ENCODE measurements at places on chromosomes 13 and 19.

DNA sequence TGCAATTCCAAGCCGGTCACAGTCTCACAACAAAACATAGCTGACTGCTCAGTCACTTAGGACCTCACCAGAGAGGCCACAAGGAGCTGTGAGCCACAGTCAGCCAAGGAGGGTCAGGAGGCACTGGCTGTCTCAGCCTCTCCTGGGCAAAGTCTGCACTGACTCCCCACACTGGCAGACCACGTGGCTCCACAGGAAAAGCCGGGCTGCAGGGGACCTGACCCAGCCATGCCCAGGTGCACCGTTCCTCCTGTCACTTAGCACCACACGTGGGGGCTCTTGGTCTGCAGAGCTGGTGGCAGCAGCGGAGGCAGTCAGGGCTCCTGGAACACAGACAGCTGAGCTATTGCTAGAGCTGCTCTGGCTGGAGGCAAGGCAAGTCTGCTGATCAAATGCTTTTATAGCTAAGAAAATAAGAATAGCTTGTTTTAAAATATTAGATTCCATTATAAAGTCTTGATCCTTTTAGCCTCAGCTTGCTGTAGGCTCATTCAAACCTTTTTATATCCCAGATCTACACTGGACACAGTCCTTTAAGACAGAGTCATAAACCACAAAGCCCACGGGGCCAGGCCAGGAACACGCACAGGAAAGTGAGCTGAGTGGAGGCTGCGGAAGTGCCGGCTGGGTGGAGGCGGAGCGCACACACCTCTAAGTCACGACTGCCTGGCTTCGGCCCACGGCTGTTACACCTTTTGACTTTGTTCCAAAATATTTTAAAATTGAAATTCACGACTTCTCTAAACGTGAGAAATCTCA, 744.1 kb downstream of the UQCRFS1 start:
- DNase-seq: no peak

- no peak for DNase-seq
These were observed 15.2 kb upstream of the PAK4 start for GRCh38 chr19:39110263-39110967.

DNA sequence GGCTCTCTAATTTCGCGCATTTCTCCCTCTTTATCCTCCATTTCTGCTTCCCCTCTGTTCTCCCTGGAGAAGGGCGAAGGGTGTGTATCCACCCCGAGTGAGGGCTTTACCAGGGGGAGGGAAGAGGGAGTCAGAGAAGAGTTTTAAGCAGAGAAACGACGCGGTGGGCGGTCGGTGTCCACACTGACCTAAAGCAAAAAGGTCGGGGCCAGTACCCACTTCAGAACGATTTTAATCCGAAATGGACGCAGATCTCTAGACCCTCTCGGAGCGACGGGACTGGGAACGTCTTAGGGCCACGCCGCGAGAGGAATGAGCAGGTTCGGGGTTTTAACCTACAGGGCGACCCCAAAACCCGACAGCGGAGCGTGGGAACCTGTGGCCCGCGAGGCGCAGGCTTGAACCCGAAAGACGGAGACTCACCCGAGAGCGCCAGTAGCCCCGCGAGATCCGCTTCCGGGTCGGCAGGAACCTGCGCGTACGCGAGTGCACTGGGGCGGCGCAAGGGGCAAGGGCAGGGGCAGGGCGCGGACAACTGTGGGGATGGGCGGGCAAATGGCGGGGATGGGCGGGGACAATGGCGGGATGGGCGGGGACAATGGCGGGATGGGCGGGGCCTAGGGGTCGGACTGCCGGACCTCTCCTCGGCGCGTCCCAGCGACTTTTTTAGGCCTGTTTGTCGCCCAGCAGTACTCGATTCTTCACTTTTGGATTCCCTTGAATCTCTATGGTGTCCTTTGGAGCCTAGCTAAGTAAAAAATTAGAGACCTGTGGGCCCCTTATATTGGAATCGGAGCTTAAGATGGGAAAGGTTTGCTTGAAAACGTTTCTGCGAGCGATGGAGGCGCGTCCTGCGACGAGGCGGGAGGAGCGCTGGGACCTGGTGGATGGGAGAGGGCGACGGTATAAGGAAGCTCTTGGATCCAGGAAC, at the start of gene ZNF677:
Gene ZNF677, minus strand, starts transcription at position 463 of the 931 bp plus-strand sequence. CDS start 3,323 bp downstream, outside the sequence.
- DNase-seq: peak; percentile 93

GRCh38 chr13:93771227-93771626, 544.6 kb downstream of the GPC6 start:
- DNase-seq: no peak

GRCh38 chr19:14577264-14577663, 5.4 kb upstream of the NDUFB7 start:
- DNase-seq: no peak

- no peak for DNase-seq
These were observed 114.4 kb downstream of the RNF17 start for GRCh38 chr13:24878340-24878739.

DNA sequence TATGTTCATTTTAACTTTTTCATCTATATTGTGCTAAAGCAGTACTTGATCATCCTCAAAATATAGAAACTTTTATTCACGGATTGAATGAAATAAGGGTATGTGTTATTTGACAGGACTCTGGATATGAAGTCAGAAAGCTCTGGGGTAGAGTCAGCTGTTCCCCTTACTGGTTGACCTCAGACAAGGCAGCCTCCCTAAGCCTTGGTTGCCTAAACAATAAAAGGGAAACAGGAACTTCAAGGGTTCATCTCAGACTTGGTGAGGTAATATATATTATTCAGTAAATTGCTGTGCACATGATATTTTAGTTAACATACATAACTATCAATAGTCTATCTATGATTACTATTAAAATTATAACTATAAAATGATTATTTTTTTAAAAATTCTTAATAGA, 13.6 kb downstream of the POLR1D start:
- no peak for DNase-seq

DNA sequence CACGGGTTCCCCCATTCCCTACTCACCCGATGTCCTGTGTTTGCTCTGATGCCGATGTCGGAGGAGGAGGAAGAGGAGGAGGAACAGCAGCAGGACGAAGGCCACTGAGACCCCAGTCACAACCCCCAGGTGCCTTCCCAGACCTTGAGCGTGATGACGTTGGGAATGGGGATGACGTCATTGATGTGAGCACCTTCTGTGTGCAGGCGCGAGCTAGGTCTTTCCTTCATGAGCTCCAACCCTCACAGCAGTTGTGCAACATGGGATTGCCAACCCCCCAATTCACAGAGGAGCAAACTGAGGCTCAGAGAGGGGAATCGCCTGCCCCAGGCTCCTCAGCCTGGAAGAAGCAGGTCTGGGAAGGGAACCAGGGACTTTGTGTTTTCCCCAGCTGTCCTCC, 4.2 kb downstream of the LILRB5 start:
- DNase-seq: peak; percentile 40

- no peak for DNase-seq
These were observed 13.2 kb downstream of the JAK3 start for GRCh38 chr19:17834350-17835181.

DNA sequence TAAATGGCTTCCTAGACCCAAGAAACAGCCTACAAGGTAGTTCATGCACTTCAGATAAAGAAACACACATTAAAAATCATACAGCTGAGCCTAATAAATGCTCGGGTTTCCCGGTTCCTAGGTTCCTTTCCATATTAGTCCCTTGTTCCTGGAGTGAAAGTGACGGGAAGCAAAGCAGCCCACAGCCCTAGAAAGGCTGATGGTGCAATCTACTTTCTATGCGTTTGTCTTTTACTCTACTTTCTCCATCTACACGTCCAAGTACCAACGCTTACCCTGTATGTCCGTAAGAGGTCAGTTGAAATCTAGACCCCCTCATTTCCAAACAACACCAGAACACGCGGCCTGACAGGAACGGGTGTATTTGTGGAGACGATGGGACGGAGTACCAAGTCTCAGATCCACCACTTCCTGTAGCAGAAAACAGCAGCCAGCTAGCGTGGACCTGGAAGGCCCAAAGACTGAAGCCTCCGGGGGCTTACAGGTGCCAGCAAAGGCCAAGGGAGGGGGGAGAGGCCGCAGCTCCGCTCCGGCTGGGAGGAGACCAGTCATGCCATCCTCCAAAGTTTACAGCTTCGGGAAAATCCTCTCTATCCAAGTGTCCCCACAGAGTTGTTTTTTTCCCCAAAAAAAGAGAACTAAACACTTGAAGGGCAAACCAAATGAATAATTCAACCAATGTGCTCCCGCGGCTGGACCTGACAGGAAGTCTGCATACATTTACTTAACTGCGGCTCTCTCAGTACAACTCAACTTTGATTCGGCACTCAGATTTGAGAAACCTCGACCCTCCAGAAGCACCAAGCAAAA, 34.1 kb downstream of the STK24 start:
- DNase-seq: no peak

GRCh38 chr13:64675255-64675892, 2554.8 kb downstream of the PCDH9 start:
- no peak for DNase-seq

DNA sequence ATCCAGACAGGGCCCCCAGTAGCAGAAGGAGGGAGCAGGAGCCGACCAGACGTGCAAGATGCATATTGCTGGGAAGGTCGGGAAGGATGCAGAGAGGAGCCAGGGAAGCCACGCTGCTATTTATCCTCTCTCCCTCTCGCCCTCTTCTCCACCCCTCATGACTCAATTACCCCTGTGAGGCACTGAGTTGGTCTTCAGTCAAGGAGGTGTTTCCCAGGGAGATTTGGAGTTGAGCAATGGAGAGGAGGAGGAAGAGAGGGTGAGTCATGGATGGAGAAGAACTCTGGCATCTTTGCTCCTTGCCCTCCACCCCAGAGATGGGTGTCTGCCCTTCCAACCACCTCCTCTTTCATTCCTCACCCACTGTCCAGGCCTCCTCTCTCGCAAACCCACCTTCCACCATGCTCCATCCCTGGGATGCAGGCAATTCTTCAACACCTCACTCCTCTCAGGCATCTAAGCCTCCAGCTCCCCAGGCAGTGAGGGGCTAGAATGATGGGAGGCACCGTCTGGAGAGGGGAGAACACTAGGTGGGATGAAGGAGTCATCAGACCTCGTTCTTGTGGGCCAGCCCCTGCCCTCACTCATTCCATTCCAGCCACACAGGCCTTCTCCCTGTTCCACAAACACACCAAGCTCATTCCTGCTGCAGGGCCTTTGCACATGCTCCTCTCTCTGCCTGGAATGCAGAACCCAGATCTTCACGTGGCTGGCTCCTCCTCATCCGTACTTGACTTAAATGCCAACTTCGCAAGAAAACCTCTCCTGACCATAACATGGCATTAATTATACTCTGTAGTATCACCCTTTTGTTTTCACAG, at the start of gene SBSN:
Gene SBSN, minus strand, starts transcription at position 94 of the 821 bp plus-strand sequence. Its CDS starts 30 bp downstream, at position 64.
- DNase-seq: no peak

GRCh38 chr19:15456871-15457700, 7.3 kb downstream of the RASAL3 start:
- no peak for DNase-seq

DNA sequence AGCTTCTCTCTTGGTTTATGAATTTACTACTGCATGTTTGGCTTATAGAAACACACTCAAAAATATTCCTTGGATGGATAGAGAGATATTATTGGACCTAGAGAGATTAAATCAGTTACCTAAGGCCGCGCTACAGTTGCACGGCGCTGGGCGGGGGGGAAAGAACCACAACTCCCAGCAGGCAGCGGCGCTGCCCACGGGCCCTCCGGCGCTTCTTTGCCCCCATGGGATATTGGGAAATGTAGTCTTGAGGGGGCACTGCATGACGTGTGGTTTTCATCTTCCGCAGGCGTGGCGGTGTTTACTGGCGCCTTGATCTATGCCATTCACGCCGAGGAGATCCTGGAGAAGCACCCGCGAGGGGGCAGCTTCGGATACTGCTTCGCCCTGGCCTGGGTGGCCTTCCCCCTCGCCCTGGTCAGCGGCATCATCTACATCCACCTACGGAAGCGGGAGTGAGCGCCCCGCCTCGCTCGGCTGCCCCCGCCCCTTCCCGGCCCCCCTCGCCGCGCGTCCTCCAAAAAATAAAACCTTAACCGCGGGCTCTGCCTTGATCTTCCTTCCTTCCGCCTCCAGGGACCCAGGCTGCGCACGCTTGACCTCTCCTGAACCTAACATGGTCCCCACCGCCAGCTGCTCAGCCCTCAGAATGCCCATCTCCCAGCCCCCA, 4.8 kb downstream of the EMP3 start:
- DNase-seq: no peak

- DNase-seq: peak; percentile 90
These were observed 2.0 kb downstream of the OLFM2 start for GRCh38 chr19:9934132-9934950.

- DNase-seq: no peak
These were observed 445.5 kb downstream of the EFNB2 start for GRCh38 chr13:106090001-106090400.

DNA sequence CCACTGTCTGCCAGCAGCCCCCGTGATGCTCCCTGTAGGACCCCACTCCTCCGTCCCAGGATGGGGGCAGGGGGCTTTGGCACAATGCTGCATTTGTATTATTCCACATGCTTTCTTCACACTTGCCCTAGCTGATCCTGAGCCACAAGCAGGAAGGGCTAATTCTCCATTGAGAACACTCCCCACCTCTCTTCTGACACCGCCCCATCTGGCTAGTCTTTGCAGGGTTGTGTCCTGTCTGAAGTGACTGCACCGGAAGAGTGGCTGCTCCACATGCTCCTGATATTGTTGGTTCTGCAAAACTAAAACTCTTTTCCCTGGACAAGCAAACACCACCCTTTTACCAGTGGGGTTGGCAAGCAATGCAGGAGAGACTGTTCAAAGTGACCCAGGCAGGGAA, 18.0 kb downstream of the ZNF574 start:
- no peak for DNase-seq

DNA sequence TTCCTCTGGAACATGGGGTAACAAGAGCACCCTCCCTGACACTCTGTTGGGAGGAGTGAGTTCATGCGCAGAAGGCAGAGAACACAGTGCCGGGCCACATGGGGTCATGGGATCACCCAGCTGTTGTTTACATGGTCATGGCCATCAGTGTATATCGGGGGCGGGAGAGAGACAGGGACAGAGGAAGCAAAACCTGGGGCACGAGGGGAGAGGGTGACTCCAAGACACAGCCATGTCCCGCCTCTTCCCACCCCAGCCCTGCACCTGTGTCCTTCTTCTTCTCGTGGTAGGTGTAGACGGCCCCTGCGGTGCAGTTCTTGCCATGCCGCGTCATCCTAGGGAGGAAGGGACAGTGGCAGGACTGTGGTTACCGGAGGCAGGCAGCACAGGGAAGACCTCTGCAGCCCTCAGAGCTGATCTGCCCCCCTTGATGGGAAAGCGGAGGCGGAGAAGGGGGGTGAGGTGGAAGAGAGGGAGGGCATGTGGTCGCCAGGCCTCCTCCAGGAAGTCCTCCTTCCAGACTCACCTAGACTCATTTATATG, 19.9 kb downstream of the NOSIP start:
- DNase-seq: no peak
